Activated T-cell treated with anti-CD3 and anti-CD28 coated beads, Interleukin-2, amount 50 U/mL, for 24 hours (primary cell): ENCODE measurements at places on chromosomes 6 and 20.

DNA sequence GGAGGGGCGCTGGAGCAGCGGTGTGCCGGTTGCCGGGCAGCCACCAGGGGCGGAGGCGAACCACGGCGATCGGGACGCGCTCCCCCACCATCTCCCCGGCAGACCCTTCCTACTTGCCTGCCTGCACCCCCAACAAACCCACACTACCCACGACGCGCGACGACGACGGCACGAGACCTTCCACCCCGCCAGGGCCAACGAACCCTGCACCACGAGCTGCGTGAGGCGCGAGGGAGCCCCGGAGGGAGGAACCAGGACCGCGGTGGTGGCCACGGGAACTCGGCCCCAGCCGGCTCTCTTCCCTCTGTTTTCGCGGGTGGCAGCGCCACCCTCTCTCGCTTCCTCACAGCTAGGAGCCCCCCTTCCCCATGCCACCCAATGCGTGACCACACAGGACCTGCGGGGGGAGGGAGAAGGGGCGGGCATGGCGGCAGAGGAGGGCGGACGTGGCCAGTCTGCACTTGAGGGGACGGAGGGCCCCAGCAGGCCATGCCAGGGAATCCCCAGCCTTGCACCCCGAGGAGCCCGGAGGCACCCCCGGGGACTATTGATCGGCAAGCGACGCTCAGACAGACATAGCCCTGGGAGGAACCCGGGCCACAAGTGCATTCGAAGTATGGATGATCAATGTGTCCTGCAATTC is 1516.4 kb upstream of the DEFB115 start:
- DNase-seq, result no peak

- no peak for DNase-seq
Measured at GRCh38 chr6:125612345-125612846, 137.0 kb upstream of the HEY2 start.

- DNase-seq, result no peak
Measured at GRCh38 chr6:17583811-17584210, 16.3 kb upstream of the FAM8A1 start.

- no peak for DNase-seq
Measured at GRCh38 chr6:30763618-30764489, 19.5 kb upstream of the IER3 start.

DNA sequence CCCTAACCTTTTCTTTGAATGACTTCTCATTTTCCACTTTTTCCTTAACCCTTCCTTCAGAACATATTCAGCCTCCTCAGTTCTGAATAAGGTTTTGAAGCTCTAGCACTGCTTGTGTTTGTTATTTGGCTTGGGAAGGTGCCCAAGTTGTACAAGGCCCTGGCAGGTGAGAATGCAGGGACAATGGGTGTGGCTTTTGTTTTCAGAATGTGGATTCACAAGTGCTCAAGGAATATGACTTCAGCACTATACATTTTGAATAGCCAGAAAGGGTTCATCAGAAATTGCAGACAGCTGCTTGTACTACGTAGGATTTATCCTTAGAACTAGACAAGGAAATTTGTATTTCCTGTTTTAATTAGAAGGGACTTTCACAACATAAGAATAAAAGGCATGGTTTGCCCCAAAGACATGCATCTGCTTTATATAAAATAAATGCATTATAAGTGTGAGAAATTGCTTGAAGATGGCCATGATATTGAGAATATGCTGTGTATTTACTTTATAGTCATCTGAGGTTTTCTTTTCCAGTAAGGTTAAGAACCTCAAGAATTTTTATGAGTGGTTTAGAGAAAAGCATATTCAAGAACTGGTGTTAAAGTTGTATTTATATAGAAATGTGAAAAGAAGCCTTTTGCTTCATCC is 29.3 kb upstream of the PRDM1 start:
- DNase-seq, result no peak

- no peak for DNase-seq
Measured at GRCh38 chr6:41355952-41356351, 20.5 kb downstream of the NCR2 start.

DNA sequence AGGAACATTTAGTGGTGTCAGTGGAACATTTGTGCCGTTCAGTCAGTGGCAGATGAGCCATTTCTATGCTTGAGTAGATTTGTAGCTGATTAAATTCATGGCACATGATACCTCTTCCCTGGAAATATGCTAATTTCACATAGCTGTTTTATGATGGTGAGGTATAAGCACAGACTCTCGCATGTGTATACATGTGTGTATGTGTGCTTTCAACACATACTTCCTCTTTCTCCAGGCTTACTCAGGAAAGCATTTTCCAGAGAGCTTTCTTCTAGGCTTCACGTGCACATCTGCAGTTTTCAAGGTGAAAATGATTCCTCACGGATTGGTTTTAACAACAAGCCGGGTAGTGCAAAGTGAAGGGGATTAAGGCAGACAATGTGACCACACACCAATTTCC is 396.5 kb downstream of the HDGFL1 start:
- no peak for DNase-seq

- no peak for DNase-seq
Measured at GRCh38 chr6:107045826-107046675, 18.1 kb downstream of the MTRES1 start.

- no peak for DNase-seq
Measured at GRCh38 chr6:105509506-105510331, 106.8 kb upstream of the PREP start.

- no peak for DNase-seq
Measured at GRCh38 chr6:117976030-117976651, 69.1 kb downstream of the SLC35F1 start.
